ENCODE measurements at places on chromosomes 7 and 10. TPM values are rescaled to one million over a fixed set of nuclear protein-coding genes. Genes with fewer than 3 reads are reported as not detected.

The PLEKHS1 gene
- 0.84 TPM for total RNA-seq

The COL17A1 gene
- 2.6 TPM for total RNA-seq

The HECW1 gene
- 12.9 TPM for total RNA-seq

The OR9A2 gene
- total RNA-seq = not detected

The IQCE gene
- 10.1 TPM for total RNA-seq

The ACTL6B gene
- total RNA-seq = not detected

The RGS10 gene
- 22.9 TPM for total RNA-seq

The ADRB1 gene
- not detected for total RNA-seq

The ZMYND11 gene
- total RNA-seq = 65.5 TPM

DNA sequence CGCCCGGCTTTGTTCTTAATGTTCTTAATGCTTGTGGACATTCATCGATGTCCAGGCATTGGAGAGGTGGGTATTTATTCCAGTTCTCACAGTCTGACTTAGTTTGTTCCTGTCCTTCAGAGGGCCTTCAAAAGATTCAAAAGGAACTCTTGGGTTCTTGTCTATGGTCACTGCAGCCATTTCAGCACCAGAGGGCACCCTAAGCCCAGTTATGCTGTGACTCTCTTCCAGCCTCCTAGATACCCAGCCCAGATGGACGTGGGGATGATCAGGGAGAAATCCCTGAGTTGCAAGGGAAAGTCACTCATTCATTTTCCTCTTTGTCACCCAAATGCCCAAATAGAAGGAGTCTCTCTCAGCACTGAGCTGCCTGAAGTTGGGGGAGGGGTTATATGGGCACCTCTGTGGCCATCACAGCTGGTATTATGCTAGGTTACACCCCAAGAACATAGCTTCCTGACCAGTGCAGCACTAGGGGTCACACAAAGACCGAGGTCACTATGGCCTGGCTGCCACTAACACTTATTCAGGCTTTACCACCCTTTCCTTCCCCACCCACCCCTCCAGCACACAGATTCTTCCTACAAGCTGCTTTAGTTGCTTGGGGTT lies 26.5 kb upstream of the CCDC126 start:
- DNase-seq = peak; percentile 82

GRCh38 chr10:83252596-83252995 lies 886.7 kb upstream of the GHITM start:
- DNase-seq = no peak

GRCh38 chr7:148108381-148108780 lies 482.2 kb upstream of the C7orf33 start:
- DNase-seq = no peak

DNA sequence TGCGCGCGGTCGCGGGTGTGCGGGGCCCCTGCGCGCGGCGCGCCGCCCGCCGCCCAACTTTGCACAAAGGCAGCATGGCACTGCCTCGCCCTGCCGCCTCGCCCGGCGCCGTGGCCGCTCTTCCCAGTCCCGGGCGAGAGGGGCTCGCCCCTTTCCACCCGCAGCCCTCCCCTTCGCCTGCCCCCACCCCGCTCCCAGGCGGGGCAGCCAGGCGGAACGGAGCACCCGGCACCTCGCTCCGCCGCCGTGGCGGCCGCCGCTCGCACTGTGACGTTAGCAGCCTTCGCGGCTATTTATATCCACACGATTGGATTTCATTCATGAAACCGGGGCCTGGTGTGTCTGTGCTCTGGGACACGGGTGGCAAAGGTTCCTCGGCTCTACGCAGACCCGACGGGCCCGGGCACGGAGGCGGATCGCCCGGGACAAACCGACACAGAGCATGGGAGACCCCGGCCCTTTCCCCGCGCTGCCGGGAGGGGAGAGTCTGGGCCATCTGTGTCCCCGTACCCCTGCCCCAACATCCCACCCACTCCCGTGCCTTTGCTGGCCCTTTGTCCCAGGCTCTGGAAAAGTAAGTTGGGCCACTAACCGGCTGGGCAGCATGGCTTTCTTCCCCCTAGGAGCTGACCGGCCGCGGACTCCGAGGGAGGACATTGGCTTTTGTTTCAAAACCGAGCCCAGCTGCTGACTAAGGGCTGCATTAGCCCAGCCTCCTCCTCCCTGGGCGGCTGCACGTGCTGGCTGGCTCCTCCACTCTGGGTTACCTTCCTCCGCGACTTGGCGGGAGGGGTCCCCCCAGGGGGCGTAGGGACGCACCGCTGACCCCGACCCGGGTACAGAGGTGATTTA lies at the start of gene RHOBTB1:
Gene RHOBTB1, minus strand, starts transcription at position 128 of the 852 bp plus-strand sequence. CDS start 32,643 bp downstream, outside the sequence.
- DNase-seq = peak; percentile 77

GRCh38 chr10:13068071-13068470 lies 31.9 kb upstream of the OPTN start:
- DNase-seq = no peak

- DNase-seq = peak; percentile 85
Measured at GRCh38 chr7:130959743-130960207, 225.8 kb upstream of the KLF14 start.

DNA sequence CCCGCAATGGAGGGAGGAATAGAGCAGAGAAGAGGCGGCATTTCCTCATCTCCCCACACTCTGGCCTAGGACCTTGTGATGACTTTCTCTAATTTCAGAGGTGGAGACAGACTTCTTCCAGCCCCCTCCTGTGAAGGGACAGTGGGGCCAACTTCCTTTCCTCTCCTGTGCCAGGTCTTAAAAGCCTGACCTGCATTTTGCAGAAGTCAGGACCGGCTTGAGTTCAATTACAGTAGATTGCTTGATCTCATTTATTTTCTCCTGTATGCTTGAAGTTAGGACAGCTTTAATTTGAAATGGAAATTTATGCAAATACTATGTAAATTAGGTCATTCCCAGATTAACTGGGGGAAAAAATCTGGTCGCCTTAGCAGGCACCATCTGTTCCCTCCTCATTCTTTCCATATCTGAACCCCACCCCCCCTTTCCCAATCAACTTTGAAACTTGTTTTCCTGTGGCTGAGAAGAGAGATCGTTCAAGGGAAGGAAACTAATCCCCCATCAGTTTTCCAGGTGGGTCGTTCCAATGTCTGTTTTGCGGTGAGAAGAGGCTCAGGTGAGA lies 57.1 kb downstream of the SYPL1 start:
- DNase-seq = no peak

GRCh38 chr10:13978533-13979115 lies 352.1 kb downstream of the FRMD4A start:
- DNase-seq = peak; percentile 92

DNA sequence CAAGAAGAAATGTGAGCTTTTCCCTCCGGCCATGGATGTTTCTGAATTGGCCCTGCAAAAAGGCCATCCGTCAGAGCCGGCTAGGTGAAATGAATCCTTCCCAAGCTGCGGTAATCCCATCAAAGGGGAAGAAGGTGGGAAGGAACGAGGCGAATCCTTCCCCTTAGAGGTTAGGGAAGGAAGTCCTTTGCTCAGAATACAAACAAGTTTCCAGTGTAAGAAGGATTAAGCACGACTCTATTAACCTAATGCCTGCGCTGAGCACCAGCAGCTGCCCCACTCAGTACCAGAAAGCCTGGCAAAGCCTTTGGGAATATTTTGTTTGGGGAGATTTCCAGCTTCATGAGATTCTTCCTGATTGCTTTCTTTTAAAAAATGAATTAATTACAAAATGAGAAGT lies 42.8 kb downstream of the CLRN3 start:
- no peak for DNase-seq

DNA sequence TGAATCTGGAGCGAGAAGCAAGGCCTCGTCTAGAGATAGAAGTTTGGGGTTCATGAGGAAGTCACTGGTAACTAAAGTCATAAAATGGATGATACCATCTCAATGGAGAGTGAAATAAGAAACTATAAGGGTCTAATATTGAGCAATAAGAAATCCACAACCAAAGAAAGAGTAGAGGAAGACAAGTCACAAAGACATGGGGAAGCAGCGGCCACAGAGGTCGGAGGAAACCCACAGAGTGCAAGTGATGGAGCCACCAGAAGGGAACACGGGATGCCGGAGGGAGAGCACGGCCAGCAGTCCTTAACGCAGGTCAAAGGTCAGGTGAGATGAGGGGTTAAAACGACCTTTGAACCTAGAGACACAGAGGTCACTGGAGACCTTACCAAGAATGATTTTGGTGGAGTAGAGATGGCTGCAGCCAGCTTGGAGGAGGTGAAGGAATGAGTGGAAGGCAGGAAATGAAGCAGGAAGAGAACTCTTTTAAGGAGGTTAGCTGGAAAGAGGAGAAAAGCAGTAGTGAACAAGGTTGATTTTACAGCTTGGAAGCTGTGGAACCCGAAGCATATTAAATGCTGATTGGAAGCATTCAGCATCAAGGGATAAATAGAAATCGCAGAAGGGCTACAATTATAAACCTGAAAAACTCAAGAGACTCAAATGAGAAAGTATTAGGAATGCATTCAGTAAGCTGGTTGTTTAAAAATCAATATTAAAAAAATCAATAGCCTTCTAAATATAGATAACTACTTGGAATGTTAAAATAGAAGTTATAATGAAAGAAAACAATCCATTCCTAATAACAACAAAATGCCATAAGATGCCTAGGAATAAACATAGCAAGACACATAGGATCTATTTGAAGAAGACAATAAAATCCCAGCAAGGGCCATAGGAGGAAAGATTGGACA lies 93.7 kb downstream of the SVOPL start:
- no peak for DNase-seq

DNA sequence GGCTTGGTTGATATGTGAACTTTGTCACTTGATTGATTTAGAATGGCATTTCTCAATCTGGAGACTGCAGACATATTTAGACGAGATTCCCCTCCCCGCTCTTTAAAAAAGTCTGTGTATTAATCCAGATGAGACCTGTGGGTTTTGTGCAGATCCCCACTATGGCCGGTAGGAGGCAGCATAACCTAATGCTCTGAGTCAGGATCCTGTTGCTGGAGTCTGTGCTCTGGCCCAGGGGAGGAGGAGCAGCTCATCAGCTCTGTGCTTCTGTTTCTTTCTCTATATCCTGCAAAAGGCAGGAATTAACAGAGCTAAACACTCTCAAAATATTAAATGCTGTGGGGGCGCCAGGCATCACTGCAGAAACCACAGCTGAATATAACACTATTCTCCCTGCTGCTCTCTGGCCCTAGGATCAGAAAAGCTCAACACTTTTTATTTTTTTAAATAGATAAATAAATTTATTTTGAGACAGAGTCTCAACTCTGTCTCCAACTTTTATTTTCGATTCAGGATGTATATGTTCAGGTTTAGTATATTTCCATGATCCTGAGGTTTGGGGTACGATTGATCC lies 23.9 kb upstream of the SEPHS1 start:
- peak; percentile 81 for DNase-seq

DNA sequence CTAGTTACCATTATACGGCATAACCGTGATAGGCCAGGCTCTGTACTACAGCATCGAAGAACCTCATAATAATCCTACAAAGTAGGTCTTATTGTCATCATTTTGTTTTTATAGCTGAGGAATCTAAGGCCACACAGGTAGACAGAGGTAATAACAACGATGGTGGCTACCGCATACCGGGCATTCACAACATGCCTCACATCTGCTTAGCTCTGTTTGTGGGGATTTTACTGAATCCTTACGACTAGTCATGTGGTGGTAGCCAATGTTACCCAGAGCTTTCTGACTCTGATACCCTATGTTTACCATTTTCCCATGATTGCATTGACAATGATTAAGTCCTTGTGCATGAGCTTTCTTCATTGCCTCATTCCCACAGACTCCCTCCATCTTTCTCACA lies 269.4 kb downstream of the TCF7L2 start:
- no peak for DNase-seq

GRCh38 chr7:35749556-35749955 lies 51.3 kb upstream of the SEPTIN7 start:
- peak; percentile 67 for DNase-seq

GRCh38 chr7:90266808-90267207 lies 21.8 kb downstream of the CFAP69 start:
- DNase-seq = no peak

GRCh38 chr10:74906611-74907198 lies 80.3 kb downstream of the KAT6B start:
- no peak for DNase-seq

DNA sequence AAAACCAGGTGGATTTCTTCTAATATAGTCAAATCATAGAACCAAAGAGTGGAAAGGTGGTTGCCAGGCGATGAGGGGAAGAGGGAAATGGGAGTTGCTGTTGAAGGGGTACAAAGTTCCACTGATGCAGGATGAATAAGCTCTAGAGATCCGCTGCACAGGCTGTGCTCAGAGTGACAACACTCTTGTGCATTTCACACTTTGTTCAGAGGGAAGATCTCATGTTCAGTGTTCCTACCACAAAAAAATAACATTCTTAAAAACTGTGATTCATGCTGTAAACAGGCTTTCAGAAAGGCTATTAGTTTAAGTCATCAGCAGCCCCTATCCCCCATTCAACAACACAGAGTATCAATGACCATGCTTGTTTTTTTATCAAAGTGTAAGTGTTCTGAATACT lies 213.8 kb downstream of the COBL start:
- DNase-seq = no peak

DNA sequence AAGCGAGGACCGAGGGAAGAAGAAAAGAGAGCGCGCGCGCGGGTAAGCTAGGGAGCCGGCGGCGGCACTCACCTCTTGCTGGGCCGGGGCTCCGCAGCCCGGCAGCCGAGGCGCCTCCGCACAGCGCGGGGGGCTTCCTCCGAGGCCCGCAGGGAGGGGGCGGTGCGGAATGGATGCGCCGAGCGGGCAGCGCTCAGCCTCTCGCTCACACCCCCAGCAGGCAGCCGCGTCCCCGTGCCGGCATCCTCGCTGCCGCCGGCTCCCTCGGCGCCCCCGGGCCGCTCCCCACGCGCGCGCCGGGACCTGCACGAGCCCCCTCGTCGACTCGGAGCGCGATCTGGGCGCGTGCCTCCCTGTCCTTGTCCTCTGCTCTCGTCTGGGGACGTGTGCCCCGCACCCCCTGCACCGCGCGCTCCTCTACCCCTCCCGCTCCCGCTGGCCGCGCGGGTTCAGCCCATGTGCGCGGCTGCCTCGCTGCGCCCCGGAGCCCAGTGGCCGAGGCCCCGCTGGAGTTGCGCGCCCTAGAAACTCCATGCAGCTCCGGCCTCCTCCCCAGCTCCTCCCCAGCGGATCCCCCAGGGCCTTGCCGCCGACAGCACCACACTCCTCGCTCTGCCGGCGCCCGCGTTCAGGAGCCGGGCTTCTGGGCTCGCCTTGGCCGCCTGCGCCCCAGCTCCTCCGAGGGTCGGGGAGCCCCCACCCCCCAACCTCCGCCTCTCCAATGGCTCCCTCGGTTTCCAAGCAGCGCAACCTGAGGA lies 75.3 kb downstream of the CALN1 start:
- no peak for DNase-seq

DNA sequence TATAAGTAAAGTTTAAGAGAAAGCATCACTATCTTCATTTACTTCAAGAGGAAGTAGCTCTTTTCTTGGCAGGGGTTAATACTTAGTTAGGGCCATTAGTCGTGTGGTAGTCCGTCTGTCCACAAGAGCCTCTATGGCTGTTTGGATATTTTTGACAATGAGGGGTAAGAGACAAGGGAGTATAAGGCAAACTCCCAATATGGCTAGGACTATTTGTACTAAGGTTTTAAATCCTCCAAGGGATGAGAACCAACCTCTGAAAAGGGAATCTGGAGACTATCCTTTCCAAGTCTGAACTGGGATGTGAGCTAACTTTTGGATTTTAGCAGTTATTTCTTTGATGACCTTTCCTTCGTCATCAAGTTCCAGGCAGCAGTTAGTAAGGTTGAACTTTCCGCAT lies at the start of gene ZNF117:
Gene ZNF117, minus strand, starts transcription at position 101 of the 400 bp plus-strand sequence.
- DNase-seq = no peak
